ENCODE measurements at places on chromosomes 3 and 15.

DNA sequence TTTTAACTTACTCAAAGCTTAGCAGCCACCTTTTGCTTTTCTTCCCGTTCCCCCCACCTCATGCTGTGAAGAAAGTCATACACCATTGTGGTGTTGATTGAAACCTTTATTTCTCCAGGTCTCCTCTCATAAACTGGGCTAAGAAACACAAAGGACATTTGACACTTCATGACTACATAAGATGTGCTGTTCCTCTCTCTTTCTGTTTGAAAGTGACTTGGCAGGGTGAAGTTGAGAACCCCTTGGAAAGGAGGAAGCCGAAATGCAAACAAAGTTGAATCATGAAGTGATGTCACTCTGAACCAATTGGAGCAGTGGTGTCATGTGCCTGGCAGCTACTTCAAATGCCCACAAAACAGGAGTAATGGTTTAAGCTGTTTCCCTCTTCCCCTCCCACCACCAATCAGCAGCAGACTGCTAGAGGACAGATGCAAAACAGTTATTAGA lies 174.7 kb downstream of the IGF1R start:
- DNase-seq, result no peak

- no peak for DNase-seq
Measured at GRCh38 chr3:61768284-61769037, 207.1 kb downstream of the PTPRG start.

- no peak for DNase-seq
Measured at GRCh38 chr3:42204867-42205599, 61.0 kb downstream of the CCK start.

GRCh38 chr3:9810846-9811245 lies 784 bp downstream of the TTLL3 start:
- DNase-seq, result no peak

GRCh38 chr3:34157491-34157890 lies 359.1 kb downstream of the PDCD6IP start:
- DNase-seq, result no peak

- no peak for DNase-seq
Measured at GRCh38 chr15:92343924-92344643, 49.6 kb upstream of the ST8SIA2 start.

GRCh38 chr15:76674883-76675282 lies 230.3 kb downstream of the SCAPER start:
- no peak for DNase-seq
